ENCODE measurements at places on chromosomes 5 and 9. TPM values are rescaled to one million over a fixed set of nuclear protein-coding genes. Genes with fewer than 3 reads are reported as not detected.

SLC6A7 gene
- not detected for total RNA-seq

STPG3 gene
- total RNA-seq = not detected

SIT1 gene
- total RNA-seq = not detected

ACTBL2 gene
- 11.6 TPM for total RNA-seq

GPR21 gene
- 0.67 TPM for total RNA-seq

PCA3 gene
- total RNA-seq = not detected

DNA sequence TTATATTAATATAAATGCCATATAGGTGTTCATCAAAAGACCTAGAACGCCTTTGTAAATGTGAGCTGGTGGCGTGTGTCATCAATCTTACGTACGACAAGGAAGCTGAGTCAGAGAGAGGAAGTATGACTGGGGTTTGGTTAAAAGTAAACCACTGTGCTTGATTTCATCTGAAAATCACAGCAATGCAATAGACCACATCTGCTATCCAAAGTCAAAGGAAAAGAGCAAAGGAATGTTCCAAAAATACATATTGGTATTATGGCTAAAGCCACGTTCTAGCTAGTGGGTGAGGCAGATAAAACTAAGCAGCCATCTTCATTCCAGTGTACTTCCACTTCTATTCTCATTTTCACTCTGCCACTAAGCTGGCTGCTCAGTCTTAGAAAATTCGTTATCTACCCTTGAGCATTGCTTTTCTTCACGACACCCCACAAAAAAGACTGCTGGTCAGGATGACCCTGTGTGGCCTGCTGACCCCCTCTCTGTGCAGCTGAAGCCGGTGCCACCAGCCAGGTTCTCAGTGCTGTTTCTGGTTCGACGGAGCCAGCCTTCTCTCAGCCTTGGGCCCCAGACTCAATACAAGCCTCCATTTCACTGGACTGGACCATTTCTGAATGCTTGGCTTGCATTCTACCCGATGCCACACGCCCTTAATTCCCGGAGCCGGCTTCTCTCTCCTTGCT is 23.8 kb downstream of the SHC3 start:
- DNase-seq = peak; percentile 97

- peak; percentile 83 for DNase-seq
Measured at GRCh38 chr5:80620211-80620610, 34.2 kb upstream of the MSH3 start.

- DNase-seq = peak; percentile 33
Measured at GRCh38 chr9:84325347-84325973, 15.1 kb downstream of the SLC28A3 start.

GRCh38 chr9:81237565-81238231 is 451.6 kb downstream of the TLE1 start:
- no peak for DNase-seq

DNA sequence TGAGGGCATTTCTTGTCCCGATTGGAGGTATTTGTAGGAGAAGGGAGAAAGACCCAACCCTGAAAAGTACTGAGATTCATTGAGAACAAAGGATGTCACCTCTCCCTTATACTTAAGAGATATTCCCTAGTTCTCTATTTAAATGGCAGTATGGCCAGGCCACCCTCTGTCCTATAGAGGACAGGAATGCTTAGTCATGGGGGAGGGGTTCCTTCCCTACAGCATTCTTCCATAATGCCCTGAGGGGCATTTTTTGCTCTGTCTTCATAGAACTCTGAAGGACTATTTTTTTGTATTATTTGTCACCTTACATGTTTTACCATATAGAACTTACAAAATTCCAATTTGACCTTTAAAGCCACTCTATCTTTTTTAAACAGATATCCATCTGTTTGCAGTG is 176.3 kb downstream of the TMEM161B start:
- no peak for DNase-seq

GRCh38 chr5:146647656-146648199 is 131.7 kb upstream of the GPR151 start:
- DNase-seq = peak; percentile 43

DNA sequence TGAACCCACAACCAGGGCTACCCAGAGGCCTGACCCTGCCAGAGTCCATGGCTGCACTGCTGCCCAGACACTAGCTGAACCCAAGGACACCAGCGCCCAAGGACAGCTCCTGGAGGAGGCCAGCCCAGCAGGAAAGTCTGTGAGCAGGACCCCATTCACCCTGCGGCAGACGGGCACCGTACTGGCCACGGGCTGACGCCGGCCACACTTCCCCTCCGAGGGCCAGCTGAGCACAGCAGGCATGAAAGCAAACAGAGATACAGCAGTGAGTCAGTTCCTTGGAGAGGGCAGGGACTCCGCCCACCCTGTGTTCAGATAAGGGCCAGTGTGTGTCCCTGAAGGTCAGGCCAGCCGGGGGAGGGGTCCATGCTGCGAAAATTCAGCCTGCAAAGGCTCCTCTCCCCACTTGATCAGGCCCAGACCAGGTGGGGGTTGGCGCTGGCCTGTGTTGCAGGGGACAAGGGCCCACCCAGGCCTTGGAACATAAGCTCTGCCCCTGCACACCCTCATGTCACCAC is 3.2 kb downstream of the RNF208 start:
- peak; percentile 18 for DNase-seq

DNA sequence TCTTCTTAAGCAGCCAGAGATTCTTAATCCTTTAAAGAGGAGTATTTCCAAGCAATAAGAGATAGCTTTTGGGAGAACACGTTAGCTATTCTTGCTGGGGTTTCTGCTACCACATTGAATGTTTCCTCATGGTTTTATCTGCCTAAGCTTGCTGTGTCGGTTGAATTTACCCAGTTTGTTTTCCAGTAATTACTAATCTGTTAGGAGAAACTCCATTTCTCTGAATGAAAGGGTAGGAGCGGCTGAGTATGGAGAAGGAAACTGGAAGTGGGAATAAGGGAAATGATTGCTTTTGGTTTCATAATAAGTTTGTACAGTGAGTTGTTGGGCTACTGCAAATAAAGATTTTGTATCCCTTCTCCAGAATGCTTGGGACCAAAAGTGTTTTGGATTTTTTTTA is 1.2 kb downstream of the JAK2 start:
- no peak for DNase-seq

DNA sequence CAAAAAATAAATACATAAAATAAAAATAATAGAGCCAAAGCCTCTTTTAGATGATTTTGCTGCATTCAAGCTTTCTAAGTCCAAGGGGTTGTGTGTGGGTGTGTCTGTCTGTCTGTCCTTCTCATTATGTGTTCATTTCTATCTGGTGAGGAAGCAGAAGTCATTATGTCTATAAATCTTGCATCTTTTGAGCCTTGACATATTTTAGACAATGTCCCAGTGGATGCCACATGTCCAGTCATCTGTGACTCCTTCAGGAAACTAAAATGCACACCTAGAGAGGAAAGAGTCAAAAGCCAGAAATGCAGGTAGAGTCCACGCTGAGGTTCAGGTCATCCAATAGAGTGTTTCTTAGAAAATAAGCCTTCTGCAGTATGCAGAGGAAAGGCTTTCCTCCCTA is 80.9 kb downstream of the GALNT10 start:
- no peak for DNase-seq

DNA sequence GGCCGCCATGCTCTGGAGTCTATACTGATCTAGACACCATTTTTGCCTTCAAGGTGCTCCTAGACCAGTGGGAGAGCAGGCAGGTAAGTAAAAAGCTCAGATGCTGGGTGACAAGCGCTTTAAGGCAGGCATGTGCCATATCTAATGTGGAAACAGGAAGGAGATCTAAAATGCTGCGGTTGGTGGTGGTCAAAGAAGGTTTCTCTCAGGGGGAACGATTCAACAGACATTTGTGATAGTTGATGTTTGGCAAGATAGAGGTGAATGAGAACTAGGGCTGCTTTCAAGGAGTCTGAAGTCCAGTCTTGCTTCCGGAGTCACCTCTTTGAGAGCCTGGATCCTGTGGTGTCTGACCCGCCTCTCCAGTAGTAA is 146.2 kb upstream of the KLF4 start:
- DNase-seq = no peak
